Osteoblast (primary cell): ENCODE measurements at places on chromosomes 1 and 21.

- DNase-seq = peak; percentile 88
Observed at GRCh38 chr1:30697571-30698376, 25.6 kb downstream of the MATN1 start.

- DNase-seq = no peak
Observed at GRCh38 chr1:100775483-100775882, 55.9 kb downstream of the VCAM1 start.

DNA sequence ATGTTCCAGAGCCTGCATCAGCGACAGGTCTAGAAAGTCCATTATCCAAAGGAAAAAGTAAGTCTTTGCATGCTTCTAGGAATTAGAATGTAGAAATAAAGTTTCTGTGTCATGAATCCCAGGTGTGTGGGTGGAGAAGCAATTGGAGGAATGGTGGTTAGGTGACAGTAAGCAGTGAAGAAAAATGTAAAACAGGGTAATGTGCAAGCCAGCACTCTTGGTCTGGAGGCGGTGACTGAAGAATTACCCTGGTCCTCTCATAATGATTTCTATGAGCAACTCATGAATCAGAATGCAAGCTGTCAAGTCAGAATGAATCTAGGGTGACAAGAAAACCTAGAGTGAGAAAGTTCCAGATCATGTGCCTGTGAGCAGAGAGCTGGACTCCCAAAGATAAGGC lies 33.6 kb downstream of the PLPPR4 start:
- no peak for DNase-seq

DNA sequence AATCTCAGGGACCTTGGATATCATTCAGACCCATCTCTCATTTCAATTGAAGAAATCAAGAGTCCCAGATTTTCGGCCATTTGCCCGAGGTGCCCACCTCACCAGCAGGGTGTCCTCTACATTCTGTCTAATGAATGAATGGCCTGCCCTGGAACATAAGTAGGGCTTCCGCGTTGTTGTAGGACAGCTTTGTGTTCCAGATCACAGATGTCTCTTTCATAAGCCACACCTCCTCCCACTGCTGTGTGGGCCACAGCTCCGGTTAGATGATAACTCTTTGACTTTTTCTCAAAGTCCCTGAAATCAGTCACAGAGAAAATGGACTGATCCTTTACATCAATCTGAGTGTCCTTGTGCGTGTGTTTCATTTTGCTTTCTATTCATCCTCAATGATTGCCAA lies 144.4 kb downstream of the RGS7 start:
- DNase-seq = no peak

GRCh38 chr1:56516539-56517252 lies 62.7 kb downstream of the PLPP3 start:
- no peak for DNase-seq

- no peak for DNase-seq
Observed at GRCh38 chr1:89928506-89928905, 66.4 kb upstream of the ZNF326 start.

DNA sequence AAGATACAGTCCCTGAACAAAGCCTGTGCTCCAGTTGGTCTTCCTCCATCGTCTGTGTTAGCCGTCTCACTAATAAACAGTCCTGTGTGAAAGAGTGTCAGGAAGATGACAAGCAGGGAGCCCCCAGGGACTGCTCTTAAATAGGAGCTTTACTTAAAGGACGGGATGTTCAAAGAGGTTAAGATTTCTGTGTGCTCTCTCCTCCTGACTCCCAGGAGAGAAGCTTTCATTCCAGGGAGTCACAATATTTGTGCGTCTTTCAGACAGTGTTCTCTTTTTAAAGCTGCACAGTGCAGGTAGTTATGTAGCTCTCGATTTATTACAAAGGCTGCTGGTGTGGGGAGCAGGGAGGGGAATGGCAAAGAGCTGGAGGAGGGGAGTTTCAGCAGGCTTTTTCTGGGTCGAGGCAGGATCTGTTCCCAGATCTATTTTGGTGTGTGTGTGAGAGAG lies 43.5 kb downstream of the STYXL2 start:
- DNase-seq = no peak

DNA sequence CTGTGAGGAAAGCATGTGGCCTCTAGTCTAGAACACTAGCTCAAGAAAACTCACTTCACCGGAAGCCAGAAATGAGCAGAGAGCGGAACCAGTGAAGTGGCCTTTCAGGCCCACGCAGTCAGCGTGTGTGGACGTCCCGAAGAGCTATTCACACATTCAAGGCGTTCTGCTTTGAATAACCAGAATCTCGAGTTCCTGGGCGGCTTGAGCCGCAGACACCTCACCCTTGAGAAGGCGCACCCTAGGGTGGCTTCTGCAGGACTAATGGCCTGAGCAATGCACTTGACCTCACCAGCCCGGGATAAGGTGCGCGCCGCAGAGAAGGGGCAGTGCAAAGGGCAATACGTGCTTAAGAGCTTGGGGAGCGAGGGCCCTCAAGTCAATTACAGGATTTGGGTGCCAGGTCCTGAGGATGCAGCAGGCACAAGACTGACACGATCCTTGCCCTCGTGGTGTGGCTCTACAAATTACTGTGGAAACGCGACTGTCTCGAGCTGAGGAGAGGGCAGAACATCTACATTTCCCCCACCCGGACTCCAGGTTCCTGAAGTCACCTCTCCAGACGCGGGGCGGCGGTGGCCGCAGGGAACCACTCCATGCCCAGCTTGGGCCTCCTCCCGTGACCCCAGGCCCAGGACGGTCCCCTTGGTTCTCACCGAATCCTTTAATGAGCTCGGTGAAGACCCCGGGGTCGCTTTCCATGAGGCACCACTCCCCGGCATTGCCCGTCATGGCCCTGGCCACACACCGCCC lies 455 bp downstream of the UCHL5 start:
- DNase-seq = peak; percentile 76

- DNase-seq = no peak
Observed at GRCh38 chr1:66336641-66336990, 197.3 kb upstream of the SGIP1 start.
